ENCODE measurements at places on chromosomes 7 and 10.

- ATAC-seq, result no peak
These were observed 9.4 kb upstream of the LRRC27 start for GRCh38 chr10:132322586-132323048.

DNA sequence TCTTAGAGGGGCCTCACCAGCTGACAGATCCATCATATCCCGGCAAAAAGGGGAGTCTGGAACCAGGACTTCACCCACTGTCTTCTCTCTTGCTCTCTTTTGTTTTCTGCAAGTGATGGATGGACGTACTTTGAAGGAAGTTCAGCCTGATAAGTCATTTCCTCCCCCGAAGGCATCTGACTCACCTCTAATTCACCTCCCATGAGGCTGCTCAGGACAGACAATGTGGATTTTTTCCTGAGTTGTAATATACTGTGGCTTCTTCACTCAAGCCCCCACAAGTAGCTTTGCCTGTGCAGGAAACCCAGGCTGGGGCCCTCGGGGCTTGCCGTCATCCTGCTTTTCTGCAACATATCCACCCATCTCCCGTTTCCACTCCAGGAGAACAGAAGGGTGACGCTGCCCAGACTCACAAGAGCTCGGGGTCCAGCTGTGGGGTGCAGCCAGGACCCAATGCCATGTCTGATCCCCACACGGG lies 70.4 kb downstream of the ASB13 start:
- ATAC-seq, result peak; percentile 39

GRCh38 chr10:119166118-119166500 lies 595 bp upstream of the SFXN4 start:
- no peak for ATAC-seq

GRCh38 chr10:12945690-12946359 lies 55.7 kb downstream of the CCDC3 start:
- ATAC-seq, result no peak

GRCh38 chr10:129107525-129107924 lies 359.5 kb upstream of the MGMT start:
- no peak for ATAC-seq

DNA sequence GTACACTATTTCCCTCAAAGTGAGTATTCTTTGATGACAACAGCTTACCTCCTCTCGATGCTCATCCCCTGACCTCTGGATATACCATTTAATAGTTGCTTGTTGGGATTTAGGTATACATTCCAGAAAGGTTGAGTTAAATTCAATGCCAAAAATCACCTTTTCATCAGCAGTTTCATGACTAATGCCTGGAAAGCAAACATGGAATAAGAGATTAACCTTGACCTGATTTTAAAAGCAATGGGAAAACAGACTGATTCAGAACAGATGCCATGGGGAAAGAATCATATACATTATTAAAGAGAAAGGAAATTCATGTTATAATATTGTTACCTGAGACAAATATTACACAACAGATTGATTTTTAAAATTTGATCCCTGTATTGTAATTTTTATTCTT lies 180.1 kb downstream of the SEMA3D start:
- no peak for ATAC-seq

- peak; percentile 64 for ATAC-seq
These were observed 3.0 kb upstream of the CYP2W1 start for GRCh38 chr7:979886-980571.

GRCh38 chr7:46383605-46384004 lies 462.5 kb upstream of the IGFBP3 start:
- ATAC-seq, result no peak

DNA sequence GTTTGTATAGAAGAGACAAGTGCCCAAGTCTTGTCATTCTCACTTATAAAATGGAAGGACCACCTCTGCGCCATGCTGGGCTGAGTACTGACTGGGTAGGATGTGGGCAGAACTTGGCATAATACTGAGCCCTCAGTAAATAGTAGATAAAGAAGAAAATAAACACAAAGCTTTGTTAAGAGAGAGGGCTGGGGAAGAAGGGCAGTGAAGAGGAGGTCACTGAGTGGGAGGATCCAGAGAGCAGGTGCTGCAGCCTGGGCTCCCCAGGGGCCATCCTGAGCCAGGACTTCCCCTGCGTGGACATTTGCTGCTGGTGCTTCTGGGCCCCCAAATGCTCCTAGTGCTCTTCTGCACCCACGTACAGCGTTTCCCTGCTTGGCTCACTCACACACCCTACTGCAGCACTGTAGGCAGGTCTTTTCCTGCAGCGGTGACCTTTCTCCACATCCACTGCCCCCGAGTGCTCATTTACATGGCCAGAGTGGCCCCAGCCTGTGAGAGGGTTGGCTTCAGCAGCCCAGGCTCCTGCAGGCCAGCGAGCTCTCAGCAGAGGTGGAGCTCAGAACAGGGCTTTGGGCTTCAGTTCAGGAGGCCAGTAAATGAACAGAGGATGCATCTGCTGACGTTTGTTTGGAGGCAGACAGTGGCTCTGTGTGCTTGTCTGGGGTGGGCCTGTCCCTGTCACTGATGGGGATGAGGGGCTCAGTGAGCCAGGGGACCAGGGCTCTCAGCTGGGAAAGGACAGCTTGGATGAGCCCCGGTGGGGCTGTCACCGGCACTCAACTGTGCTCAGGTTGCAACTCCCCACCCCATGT lies 164.6 kb downstream of the ADARB2 start:
- peak; percentile 73 for ATAC-seq

GRCh38 chr10:116431598-116431997 lies 4.0 kb downstream of the PNLIPRP3 start:
- no peak for ATAC-seq

Measured in motor neuron (in vitro differentiated cells).